ENCODE measurements at places on chromosomes 7 and 10.

- DNase-seq = no peak
These were observed 233.1 kb upstream of the IGFBP3 start for GRCh38 chr7:46153951-46154787.

DNA sequence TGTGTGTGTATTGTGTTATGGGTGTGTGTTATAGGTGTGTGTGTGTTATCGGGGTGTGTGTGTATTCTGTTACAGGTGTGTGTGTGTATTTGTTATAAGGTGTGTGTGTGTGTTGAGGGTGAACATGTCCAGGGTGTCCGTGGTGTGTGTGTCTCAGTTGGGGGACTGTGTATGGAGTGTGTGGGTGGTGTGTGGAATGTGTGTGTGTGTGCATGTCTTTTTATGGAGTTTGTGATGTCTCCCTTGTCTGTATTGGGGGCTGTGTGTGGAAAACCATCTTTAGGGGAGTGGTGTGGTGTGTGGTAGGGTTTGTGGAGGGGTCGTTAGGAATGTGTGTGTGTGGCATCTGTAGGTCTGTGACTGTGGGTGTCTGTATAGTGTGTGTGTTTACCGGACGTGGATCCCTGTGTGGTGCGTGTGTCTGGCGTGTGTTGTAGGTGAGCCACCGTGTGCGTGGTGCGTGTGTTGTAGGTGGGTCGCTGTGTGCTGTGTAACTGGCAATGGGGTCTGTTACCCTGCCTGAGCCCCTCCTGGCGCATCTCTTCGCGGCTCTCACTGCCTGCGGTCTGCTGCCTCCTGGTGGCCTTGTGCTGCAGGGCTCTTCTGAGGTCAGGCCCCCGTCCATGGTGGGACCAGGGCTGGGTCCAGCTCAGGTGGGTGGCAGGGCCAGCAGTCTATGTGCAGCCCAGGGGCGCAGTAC, 61.7 kb downstream of the PALD1 start:
- no peak for DNase-seq

GRCh38 chr10:19952224-19953010, 136.2 kb downstream of the PLXDC2 start:
- DNase-seq = no peak

- DNase-seq = no peak
These were observed 849.8 kb upstream of the SORCS1 start for GRCh38 chr10:108014145-108014901.

DNA sequence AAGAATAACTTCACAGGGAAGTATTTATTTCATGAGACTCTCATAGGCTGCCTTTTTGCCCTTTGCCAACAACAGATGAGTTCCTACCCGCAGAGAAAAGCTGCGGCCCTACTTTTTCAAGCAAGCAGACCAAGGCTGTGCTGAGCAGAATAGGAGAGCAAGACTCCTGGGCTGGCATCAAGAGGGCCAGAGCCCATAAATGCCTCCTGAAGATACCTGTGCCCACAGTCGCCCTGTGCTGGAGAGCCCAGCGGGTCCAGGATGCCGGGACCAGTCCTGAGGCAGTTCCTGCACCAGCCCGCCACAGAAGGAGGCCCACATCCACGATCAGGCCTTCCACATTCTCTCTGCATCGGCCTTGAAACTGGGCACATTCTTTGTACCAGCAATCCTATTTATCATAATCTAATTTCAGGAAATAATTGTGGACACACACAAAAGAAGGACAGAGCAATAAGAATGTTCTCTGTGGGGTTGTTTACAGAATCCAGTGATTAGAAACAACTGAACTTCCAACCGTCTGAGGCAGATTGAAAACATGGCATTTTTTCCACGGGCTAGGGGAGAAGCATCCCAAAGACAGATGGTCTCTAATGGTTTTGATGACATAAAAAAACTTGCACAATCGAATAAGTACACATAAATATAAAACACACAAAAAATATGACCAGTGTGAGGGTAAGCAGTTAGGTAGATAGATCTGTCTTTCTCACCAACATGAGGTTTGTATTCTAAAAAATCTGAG, 95.6 kb downstream of the CPXM2 start:
- no peak for DNase-seq

GRCh38 chr7:106063692-106064091, 48.4 kb downstream of the SYPL1 start:
- no peak for DNase-seq

Data from activated CD4-positive, alpha-beta T cell treated with anti-CD3 and anti-CD28 coated beads, Interleukin-2, amount 50 U/mL, for 24 hours (primary cell).